Hippocampal formation (tissue), 2 donors: ENCODE measurements at places on chromosomes 1 and 21.
A peak's percentile ranks its signal among the peaks of the same experiment; 100 is the strongest.

GRCh38 chr1:165884690-165885304 lies 57.4 kb downstream of the UCK2 start:
- DNase-seq = no peak

GRCh38 chr1:40848530-40849189 lies 13.5 kb downstream of the CITED4 start:
- peak; percentile 35 for DNase-seq

GRCh38 chr1:113787663-113788062 lies 24.6 kb downstream of the RSBN1 start:
- no peak for DNase-seq

- DNase-seq = no peak
Observed at GRCh38 chr1:222970711-222971110, 155.9 kb downstream of the DISP1 start.

GRCh38 chr1:1889847-1890505 lies 911 bp downstream of the GNB1 start:
- peak; percentile 52 for DNase-seq

DNA sequence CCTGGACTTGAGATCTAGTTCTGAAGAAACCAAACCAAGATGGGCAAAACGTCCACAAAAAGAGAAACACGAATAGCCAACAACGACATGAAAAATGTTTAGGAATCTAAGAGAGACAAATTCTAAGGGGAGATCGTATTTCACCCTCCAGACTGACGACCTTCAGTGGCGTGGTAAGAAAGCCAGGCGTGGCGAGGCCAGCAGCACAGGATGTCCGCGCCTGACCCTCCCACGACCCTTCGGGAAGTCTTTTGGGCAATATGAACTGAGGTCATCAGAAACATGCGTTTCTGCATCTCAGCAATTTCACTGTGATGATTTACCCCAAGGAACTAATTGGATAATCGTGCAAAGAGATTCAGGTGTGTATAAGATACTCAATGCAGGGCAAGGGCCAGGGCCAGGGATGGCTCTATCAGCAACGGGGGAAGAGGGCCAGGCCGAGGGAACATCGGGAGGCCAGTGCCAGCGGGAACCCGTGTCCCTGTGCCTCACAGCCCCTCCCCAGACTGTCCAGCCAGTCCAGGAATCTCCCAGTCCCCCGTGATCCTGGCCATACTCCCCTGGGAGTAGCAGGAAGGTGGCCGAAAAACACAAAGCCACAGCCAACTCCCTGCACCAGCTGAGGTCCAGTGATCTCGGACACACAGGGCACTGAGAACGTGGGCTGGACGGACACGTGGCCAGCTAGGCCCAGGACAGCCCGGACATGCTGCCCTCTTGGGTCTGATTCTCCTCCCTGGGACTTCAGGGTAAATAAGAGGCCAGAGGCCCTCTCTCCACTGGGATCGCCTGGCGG lies 53.6 kb upstream of the ADARB1 start:
- no peak for DNase-seq

- no peak for DNase-seq
Observed at GRCh38 chr1:44108241-44108640, 10.4 kb upstream of the KLF17 start.
